AG08396 (cell line): ENCODE measurements at places on chromosomes 5 and 9.
A peak's percentile ranks its signal among the peaks of the same experiment; 100 is the strongest.

DNA sequence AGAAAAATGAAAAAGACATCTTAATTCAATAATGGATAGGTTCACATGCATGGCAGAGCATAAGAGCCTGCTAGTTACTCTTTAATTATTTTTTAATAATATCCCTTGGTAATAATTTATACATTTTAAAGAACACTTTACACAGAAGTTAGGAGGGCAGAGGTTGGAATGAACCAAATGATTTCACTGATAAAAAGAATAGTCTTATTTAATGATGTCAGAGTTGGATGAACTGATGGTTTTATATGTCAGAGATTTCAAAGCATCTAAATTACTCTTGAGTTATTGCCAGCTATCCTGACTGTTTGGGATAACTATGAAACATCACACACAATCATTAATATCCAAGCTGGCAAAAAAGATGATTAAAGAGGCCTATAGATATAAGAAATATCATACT lies 244.8 kb downstream of the CSNK1G3 start:
- DNase-seq, result no peak

GRCh38 chr9:14248149-14248548 lies 65.8 kb downstream of the NFIB start:
- DNase-seq, result no peak

DNA sequence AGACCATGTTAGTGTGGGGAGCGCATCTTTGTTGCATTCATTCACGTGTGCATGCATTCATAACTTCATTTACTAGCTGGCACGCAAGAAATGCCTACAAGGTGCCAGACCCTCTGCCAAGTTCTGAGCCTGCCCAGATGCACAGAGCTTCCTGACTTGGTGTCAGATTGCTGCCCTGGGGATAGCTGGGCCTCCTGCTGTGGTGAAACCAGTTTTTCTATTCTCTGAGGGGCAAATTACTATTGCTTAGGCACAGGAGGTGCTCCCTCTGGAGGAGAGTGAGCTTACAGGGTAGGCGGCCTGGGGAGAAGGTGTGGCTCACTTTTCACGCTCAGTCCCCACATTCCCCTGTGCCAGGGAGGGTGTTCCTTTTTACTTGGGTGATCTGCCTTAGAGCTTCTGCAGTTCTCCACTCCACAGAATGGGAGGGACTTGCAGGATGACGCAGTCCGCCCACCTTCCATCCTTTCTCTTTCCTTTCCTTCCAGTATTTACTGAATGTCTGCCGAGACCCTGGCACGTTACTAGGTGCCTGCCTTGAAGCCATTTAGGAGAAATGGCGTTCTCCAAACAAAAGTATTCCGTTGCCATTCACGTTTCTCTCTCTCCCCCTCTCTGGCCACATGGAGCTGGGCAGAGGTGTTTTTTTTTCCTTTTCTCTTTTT lies 27.9 kb upstream of the CTNNA1 start:
- peak; percentile 31 for DNase-seq

DNA sequence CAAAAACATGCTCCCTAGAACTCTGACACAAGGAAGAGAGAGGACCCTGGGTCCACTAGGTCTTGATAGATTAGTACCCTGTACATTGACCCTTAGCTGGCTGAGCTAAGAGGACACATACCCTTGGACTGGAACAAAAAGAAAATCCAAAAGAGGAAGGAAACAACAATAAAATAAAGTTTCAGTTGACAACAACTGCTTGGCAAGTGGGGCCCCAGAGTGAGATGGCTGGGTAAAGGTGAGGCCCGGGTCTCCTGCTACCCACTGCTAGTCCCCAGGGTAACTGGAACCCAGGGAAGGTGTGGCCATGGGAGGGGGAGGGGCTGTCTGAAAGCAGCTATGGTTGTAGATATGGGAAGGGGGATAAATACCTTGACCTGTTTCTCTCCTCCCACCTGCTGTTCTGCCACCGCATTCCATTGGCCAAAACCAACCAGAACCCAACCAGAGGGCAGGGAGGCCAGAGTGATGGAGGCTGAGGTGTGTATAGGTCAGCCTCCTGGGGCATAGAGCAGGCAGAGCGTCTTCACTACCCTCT lies 11.7 kb downstream of the TAL2 start:
- no peak for DNase-seq

DNA sequence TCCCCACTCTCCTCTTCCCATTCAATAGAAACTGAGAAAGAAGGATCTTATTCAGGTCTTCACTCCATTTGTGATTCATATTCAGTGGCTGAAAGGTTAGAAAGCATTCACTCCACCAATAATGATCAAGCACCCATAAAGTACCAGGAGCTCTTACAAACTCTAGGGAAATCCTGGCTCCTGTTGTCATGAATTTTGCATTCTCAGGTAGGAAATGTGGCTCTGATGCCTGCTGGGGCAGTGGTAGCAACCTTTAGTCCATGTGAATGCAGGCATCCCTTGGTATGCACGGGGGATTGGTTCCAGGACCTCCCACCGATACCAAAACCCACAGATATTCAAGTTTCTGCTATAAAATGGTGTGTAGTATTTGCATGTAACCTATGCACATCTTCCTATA lies 3.6 kb upstream of the RORB start:
- no peak for DNase-seq

GRCh38 chr9:110887276-110887675 lies 151.0 kb downstream of the LPAR1 start:
- DNase-seq, result no peak

DNA sequence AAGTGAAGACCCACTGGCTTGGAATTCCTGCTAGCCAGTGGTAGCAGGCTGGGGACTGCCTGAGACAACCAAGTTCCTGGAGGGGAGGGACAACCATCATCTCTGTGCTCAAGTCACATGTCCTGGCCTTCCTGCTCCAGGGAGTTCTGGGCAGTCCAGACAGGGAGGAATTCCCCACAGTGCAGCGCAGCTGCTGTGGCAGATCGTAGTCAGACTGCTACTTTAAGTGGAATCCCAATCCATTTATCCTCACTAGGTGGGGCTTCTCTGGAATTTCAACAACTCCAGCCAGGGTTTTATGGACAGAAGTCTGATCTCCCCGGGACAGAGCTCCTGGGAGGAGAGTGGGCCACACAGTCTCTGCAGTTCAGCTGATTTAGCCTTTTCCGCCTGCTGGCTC lies 20.9 kb upstream of the OR5C1 start:
- no peak for DNase-seq

DNA sequence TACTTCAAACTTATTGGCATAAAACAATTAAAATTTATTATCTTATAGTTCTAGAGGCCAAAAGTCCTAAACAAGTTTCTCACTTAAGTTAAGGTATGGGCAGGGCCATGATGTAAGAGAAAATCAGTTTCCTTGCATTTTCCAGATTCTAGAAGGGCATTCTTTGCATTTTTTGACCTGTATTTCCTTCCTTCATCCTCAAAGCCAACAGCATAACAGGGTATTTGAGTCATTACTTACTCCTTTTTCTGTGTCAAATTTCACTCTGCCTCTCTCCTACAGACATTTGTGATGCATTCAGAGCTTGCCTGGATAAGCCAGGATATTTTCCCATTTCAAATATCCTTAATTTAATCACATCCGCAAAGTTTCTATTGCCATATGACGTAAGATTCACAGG lies 1499.0 kb downstream of the EFNA5 start:
- DNase-seq, result no peak

GRCh38 chr5:167982-168660 lies 23.2 kb upstream of the LRRC14B start:
- peak; percentile 93 for DNase-seq

DNA sequence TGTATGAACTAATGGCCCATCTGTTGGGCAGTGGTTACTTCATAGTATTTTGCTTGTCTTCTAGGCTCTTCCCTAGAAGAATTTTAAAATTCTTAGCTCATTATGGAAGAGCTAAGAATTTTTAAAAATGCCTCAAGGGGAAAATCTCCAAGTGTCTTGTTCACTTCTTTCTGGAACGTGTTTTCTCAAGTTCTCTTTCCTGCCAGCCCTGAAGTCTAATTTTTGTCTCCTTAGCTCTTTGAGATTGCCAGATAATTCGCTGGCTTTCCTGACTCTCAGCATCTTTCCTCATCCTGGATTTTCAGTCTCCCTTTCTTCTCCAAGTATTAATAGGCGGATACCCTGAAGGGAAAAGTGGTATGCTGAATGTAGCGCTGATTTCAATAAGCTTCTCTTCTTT lies 395.4 kb downstream of the ARRDC3 start:
- no peak for DNase-seq

DNA sequence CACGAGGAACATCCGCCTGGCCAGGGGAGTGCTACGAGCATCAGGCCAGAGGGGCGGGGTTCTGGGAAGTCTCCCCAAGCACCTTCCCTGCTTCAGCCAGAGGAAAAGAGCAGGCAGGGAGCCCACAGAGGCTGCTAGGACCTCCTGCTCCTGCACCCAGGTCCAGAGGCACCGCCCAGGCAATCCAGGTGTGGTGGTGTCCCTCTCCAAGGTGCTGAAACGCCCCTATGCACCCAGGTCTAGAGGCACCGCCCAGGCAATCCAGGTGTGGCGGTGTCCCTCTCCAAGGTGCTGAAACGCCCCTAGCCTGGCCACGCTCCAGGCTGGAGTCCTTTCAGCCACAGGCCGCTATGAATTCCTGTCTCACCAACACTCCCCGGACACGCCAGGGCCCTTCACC lies 10.7 kb upstream of the UBAC1 start:
- DNase-seq, result no peak
